NCI-H2029 treated with DMSO at 0.1 percent for 48 hours (cell line): ENCODE measurements at places on chromosomes 11 and 22.

- DNase-seq, result peak; percentile 14
Measured at GRCh38 chr11:113796663-113797259, 17.2 kb downstream of the CLDN25 start.

DNA sequence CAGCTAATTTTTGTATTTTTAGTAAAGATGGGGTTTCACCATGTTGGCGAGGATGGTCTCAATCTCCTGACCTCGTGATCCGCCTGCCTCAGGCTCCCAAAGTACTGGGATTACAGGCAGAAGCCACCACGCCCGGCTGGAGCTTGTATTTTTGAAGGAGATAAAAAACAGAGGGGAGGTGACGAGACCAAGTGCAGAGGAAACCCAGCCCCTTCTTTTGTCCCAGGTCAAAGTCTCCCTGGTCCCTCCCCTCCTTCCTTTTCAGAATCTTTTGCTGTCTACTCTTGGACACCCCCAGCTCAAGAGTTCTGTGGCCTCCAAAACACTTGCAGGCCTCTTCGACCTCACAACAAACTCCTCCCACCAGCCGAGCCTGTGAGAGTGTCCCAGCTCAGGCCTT, 12.2 kb upstream of the TMEM184B start:
- DNase-seq, result no peak

GRCh38 chr11:128906185-128907050, 15.3 kb downstream of the KCNJ5 start:
- DNase-seq, result no peak

GRCh38 chr22:49405590-49405989, 422.1 kb downstream of the BRD1 start:
- DNase-seq, result no peak

GRCh38 chr11:61601512-61601911, 20.6 kb upstream of the SYT7 start:
- DNase-seq, result no peak

GRCh38 chr22:42693055-42693762, 27.5 kb downstream of the A4GALT start:
- no peak for DNase-seq

GRCh38 chr11:109454857-109455256, 32.9 kb downstream of the C11orf87 start:
- DNase-seq, result no peak

DNA sequence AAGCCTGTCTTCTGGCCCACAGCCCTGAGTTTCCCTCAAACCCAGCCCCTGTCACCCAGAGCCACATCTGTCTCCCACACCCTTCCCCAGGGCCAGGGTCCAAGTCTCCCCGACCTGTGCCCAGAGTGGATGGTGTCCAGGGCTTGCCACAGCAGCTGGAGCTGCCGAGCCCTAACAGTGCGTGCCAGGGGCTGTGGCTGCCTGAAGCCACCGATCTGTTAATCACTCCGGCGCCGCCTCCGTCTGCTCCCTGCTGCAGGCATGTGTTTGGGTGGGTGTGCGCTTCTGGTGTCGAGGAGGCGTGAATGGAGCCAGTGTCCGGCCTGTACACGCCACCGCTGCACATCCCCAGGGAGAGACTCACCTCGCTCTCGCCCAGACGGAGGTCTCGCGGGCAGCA, 26.1 kb downstream of the SHISAL1 start:
- no peak for DNase-seq

DNA sequence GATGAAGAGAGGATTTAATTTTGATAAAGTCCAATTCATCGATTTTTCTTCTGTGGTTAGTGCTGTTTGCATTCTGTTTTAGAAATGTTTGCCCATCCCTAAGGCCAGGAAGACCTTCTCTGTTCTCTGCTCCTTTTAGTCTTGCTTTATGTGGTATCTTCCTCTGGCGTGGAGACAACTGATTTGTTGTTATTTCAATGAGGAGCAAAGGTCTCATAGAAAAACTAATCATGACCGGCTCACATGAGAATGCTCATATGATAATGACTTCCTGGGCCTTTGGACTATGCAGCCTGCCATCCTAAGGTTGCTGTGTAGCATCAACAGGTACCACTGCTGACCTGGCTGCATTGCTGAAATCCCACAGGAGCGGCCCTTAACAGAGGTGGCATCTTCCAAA, 19.8 kb downstream of the SCGB1A1 start:
- no peak for DNase-seq

GRCh38 chr11:121460941-121461514, 8.3 kb upstream of the SORL1-AS1 start:
- peak; percentile 72 for DNase-seq

- DNase-seq, result no peak
Measured at GRCh38 chr11:15940462-15941205, 415.7 kb downstream of the SOX6 start.

DNA sequence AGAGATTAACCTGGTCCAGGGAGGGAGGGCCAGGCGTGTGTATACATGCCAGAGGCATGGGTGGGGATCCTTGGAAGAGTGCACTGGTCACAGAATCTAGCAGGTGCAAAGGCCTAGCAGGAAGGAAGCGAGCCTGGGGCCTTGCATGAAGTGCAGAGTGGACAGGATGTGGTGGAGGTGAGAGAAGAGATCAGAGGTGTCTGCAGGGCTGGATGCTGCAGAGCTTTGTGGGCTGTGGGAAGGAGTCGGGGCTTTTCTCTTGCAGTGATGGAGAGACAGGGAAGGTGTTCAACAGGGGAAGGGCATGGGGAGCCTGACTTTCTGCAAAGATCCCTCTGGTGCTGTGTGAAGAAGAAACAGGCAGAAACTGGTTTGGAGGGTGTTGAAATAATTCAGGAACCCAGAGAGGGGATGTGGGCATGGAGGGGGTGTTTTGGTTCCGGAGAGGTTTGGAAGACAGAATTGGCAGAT, 2.5 kb upstream of the TPST2 start:
- no peak for DNase-seq

DNA sequence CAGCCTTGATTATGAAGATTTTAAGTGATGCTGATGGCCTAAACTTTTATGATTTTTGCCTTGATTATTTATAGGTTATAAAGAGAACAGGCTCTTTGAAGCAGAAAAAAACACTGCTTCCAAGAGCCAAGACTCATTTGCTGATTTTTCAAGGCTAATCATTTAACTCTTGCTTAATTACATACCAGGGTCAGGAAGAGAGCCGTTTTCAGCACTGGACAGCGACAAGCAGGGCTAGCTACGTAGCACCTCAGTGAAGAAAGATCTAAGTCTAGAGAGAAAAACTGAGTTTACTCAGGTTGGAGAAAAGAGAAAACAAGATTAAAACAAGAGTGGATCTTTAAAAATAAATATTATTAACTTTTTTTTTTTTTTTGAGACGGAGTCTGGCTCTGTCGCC, 615.4 kb upstream of the B3GAT1 start:
- DNase-seq, result no peak

DNA sequence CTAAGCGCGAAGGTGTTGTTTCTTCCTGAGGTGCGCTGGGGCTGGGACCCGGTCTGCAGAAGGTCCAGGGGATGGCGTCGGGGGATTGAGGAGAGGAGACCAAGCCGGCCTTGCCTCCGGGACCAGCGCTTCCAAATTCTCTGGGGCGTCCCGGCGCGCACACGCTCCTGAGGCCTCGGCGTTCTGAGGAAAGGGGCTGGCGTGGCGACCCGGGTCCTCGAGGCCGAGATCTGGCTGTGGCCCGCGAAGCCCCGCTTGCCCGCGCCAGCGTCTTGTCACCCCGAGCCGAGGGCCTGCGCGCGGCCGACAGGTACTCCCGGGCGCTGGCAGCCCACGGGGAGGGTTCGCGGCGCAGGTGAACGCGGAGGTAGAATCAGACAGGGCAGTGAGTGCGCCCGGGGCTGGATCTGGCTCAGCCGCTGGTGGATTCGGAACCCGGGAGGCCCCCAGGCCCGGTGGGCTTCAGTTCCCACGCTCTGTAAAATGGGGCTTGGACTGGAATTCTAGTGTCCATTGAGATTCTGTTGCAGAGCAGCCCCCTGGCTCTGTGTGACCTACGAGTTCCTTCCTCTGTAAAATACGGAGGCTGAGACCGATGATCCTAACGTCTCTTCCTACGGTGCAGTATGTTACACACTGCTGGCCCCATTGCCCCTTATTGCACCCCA, 14.7 kb downstream of the SSH3 start:
- no peak for DNase-seq

DNA sequence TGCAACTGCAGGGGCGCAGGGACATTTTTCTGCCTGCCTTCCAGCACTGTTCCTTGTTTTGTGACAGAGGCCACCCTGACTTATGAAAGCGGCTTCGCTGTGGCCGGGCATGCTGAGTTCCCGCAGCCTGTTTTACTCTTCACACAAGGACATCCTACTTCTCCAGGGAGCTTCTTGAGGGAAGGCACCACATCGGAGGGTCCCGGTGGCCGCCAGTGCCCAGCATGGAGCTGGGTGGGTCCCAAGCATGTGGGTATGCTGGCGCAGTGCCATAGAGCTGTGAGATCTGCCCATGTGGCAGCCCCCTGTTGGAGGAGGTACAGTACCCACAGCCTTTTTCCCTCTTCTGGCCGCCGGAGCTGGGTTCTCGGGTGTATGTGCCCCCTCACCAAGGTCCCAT, 136.1 kb downstream of the GRIK4 start:
- no peak for DNase-seq

DNA sequence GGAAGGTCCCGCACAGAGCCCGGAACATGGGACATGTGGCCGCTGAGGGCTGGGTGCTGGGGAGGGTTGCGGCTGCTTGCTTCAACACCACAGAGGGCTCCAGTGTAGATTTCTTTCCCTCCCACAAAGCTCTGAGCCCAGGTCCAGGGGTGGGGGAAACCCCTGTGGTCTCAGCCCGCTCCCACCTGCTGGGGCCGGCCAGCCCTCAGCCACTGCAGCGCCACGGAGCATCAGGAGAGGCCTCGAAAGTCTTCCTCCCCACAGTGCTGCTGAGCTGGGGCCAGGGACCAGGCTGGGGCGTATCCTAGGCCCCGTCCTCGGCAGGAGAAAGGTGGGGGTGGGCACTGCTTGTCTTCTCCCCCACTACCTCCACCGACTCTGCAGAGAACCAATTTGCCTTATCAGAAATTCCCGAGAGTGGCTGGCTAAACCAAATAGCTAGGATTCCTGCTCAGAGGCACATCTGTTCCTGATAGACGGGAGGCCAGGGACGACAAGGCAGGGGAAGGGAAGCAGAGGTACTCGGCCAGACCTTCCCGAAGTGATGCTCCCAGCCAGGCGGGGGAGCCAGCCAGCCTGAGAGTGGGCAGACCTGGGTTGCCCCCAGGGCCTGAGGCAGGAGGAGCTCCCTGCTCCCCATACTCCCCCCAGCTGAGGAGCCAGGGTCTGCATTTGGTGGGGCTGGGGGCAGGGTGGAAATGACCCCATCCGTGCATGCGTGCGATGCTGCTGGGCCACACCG, 18.7 kb downstream of the IGF2 start:
- no peak for DNase-seq

DNA sequence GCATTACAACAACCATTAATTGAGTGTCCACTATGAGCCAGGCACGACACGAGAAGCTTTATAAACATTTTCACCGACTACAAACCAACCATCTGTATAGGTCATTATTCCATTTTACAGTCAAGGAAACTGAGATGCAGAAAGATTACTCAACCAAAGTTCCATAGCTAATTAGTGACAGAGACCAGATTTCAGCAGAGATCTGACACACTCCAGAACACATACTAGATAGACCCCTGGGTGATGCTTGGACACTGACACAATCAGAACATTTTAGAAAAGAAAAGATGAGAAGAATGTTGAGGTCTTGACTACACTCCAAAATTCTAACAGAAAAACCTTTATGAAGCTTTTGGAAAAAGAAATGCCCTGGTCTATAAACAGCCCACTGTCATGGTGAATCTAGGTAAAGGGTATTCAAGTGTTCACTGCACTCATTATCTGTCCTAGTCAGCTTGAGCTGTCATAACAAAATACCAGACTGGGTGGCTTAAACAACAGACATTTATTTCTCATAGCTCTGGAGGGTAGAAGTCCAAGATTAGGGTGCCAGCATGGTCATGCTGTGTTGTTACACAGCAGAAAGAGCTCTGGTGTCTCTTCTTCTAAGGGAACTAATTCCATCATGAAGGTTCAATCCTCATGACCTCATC, 89.0 kb downstream of the RELT start:
- no peak for DNase-seq

DNA sequence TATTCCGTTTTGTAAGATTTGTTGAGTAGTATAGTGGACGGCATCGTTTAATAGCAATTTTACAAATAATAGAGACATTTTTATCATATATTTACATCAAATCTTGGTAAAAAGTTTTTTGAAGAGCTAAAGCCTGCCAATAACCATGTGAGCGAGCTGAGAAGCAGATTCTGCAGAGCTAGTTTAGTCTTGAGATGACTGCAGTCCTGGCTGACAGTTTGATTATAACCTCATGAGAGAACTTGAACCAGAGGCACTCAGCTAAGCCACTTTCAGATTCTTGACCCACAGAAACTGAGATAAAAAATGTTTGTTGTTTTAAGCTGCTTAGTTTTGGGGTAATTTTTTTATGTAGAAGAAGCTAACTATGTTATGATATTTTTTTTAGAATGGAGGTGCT, 78.9 kb downstream of the PDE3B start:
- DNase-seq, result no peak

DNA sequence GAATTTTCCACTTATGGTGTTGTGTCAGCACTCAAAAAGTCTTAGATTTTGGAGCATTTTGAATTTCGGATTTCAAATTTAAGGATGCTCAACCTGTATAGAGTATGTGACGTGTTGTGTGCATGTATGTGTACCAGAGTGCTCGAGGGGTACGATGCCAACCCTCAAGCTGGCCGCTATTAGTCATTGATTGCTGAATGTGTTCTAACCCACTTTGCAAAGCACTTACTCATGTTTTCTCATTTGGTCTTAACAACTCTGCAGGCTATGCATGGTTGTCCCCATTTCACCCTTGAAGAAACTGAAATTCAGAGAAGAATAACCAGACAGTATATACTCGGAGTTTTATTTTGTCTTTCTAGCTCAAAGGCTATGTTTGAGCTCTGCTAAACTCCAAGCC, 196.4 kb upstream of the TENM4 start:
- no peak for DNase-seq

DNA sequence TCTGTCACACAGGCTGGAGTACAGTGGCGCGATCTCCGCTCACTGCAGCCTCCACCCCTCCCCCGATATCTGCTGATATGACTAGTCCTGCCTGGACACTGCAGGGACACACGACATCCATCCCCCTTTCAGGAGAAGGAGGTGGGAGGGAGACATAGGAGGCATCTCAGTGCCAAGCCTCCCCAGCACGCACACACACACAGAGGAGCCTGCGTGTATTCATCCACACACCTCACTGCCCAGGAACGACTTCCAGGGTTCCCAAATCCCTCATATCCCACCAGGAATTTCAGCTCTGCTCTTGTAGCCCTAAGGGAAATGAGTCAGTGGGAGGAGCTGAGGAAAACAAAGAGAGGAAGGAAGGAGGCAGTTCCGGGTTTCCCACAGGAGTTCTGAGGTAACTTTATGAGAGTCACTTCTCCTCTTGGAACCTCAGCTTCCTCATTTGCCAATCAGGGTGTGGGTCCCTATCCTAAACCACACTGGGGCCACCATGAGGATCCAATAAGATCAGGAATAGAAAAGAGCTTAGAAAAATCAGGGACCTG, 37.2 kb upstream of the ACER3 start:
- no peak for DNase-seq
